Hematopoietic multipotent progenitor cell treated with erythropoietin and hydrocortisone succinate and interleukin-3 and kit ligand, for 8 days (in vitro differentiated cells): ENCODE measurements at places on chromosomes 12 and 14.

DNA sequence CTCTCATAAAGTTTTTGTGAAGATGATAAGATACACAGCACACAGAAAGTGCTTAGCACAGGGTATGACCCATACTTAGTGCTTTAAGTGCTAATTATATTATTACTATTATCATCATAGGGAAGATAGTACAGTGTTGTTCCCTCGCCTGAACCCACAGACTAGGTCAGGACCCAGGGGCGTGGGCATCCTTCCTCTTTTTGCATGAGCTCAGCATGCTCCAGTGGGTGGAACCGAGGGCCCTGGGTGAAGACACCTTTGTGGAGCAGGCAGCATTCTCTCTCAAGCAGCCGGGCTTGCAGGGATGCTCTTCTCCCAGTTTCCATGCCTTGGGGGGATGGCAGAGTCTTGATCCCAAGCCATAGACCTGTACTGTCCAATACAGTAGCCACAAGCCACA lies 34.8 kb downstream of the CRACR2A start:
- DNase-seq: no peak

DNA sequence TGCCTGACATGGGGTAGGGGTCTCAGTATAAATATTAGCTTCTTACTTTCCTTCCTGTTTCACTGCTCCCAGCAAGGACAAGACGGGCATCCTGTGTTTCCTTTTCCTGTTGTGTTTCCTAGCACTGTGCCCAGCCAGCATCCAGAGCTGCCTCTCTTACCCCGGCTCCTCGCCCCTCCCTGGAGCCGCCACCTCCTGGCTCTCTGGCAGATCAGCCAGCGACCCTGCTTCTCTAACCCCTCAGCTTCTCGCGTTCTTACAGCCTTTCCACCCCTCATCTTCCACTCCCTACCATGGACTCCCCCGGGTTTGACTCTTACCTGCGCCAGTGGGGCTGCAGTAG lies 17.8 kb downstream of the HDAC7 start:
- no peak for DNase-seq

GRCh38 chr14:55877942-55878341 lies 240.3 kb upstream of the PELI2 start:
- DNase-seq: no peak

DNA sequence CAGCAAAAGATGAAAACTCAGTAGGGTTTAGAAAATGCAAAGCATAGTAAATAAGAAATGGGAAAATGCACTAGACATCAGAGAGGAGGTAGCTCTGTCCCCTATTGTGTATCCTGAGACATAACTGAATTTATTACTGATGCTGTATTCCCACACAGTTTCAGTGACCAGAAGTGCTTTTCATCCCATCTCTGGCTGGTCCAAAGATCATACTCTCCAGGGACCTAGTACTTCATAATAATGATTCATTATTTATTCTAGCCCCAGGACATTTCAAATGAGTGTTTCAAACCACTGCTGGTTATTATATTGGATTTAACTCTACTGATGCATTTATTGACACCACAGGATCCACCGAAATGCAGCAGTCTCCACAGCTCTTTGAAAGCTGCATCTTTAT lies 163.3 kb downstream of the PAWR start:
- DNase-seq: no peak

GRCh38 chr14:91647856-91648255 lies 84.0 kb downstream of the CATSPERB start:
- no peak for DNase-seq

- no peak for DNase-seq
These were observed 57.7 kb upstream of the LDHB start for GRCh38 chr12:21715386-21715785.

DNA sequence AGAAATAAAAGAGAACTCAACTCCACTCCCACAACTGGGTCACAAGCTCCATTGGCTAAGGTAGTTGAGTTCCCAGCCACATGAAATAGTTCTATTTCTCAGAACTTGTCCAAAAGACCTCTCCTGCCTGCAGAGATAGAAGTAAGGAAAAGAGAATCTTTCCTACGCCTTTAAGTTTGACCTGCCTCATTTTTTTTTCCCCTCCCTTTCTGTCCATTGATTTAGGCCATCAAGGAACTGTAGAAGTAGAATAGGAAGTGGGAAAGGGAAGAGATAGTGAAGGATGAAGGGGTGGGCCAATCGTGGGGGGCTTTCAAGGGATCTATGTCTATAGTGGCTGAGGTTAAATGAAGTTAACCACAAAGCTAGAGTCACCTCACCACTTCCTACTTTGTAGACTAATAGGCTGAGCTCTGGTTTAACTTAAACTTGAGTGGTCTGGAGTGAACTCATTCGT lies 13.9 kb upstream of the NUDT4 start:
- DNase-seq: no peak

GRCh38 chr12:129790331-129790730 lies 113.5 kb downstream of the TMEM132D start:
- DNase-seq: no peak

DNA sequence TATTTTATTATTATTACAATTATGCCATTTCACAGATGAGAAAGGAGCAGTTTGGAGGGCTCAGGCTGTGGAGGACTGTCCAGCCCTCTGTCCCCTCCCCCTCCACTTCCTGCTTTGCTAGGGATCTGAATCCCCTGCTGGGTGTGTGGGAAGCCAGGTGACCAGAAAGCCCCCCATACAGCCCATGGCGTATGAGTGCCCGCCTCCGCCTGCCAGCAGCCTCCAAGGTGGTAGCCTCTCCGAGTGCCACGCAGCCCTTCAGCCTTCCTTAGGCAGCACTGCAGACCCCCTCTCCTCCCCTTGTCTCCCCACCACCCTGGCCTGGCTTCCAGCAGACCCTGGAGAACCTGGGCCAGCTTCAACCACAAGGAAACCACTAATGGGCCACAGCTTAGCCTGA lies 12.6 kb downstream of the DTX1 start:
- no peak for DNase-seq

- no peak for DNase-seq
These were observed 2.0 kb upstream of the CPNE8 start for GRCh38 chr12:38907201-38907923.

GRCh38 chr14:60266021-60266937 lies 17.3 kb downstream of the PPM1A start:
- peak; percentile 62 for DNase-seq

DNA sequence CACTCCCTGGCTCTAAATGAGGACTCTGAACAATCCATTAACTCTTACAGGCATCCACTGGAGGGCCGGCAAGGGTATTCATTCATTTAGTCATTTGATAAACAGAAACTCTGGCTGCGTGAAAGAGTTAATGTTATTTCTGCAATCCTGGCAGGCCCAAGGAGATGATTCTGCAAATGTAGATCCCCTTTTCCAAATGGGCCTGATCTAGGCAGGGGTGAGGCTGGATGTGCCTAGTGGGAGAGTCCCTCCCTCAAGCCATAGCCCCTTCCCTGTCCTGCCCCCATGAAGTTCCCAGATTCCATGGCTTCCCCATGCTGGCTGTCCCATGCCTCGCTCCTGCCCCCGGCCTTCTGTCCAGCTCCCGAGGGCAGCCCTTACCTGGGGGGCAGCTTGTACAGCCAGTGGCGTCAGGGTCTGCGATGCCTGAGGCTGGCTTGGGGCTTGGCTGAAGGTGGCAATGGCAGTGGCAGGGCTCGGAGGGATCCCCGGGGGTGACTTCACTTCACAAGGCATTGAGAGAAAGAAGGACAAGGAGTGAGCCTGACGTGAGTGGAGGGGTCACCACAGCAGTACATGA lies 18.4 kb downstream of the POU6F1 start:
- no peak for DNase-seq

DNA sequence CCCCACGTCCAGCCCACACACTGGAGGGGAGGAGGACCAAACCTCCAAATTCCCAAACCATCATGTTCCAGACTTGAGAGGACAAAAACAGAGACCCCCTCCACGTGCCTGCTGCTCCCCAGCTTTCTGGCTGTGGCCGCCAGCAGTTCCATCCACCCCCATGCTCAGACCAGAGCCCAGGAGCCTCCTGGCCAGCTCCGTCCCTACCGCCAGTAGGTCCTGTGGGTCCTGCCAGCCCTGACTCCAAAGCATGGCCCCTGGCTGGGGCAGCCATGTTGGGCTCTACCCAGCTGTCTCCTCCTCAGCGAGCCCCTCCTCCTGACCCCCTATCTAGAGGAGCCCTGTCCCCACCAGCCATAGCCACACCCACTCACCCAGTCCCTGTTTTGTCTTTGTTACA lies 227.3 kb upstream of the RTL1 start:
- DNase-seq: no peak

- DNase-seq: no peak
These were observed 131.6 kb upstream of the GRIN2B start for GRCh38 chr12:14113031-14113430.

- no peak for DNase-seq
These were observed 213.2 kb upstream of the DIO3 start for GRCh38 chr14:101347893-101348777.

DNA sequence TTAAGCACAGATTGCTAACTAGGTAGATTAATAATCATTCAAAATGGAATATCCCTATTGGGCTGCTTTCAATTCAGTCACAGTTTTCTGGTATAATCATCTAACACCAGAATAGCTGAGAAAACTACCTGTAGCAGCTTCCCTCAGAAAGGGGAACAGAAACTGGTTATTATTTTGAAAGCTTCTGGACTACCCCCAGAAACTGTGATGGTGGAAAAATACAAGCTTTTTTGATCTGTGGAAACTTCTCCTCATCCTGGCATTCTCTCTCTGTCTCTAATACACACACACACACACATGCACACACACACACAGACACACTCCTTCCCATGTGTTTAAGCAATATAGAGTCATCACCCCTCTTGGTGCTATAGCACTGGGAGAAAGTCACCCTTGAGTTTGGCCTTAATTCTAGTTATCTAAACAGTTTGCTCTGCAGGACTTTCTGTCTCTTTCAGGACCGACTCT lies 251.5 kb upstream of the LMO3 start:
- DNase-seq: no peak

DNA sequence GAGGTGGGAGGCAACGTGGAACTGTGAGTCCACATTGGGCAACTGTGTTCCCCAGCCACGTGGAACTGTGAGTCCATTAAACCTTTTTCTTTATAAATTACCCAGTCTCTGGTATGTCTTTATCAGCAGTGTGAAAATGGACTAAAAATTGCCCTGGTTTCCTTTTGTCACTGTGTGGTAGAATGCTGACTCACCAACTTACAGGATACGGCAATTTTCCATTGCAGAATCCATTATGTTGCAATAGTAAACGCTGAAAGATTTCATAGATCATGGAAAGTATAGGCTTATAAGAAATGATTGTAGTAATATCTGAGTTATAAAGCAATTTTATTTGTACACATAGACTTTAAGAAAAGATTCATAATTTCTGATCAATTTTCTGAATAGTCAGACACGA lies 93.0 kb downstream of the GTF2A1 start:
- no peak for DNase-seq

DNA sequence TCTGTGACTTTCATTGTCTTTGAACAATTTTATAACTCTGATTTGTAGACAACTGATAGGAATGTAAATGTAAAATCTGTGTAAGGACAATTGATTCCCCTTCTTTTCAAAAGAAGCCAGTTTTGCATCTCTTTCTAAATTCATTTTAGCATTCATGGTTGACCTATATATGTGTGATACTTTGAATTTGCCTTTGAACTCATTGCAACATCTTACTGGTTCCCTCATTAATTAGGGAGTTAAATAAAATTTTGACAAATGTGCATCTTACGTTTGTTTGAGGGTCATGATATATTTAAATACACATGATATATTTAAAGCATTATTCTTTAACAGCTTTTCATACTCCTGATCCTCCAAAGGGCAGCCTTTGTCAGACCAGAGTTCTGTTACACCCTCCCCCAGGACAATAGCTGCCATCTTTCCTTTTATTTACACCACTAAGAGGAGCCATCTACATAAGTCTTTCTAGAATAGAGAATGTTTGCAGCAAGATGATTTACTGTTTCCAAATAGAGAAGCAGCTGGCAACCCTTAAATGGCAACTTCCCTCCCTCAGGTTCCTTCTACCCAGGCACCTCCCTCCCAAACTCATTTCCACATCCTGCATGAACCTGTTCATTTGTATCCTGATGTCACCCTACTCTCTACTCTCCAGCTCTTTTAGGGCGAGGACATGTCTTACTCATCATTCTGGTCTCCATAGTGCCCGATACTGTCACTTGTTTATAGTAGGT lies 40.2 kb upstream of the APPL2 start:
- DNase-seq: no peak

DNA sequence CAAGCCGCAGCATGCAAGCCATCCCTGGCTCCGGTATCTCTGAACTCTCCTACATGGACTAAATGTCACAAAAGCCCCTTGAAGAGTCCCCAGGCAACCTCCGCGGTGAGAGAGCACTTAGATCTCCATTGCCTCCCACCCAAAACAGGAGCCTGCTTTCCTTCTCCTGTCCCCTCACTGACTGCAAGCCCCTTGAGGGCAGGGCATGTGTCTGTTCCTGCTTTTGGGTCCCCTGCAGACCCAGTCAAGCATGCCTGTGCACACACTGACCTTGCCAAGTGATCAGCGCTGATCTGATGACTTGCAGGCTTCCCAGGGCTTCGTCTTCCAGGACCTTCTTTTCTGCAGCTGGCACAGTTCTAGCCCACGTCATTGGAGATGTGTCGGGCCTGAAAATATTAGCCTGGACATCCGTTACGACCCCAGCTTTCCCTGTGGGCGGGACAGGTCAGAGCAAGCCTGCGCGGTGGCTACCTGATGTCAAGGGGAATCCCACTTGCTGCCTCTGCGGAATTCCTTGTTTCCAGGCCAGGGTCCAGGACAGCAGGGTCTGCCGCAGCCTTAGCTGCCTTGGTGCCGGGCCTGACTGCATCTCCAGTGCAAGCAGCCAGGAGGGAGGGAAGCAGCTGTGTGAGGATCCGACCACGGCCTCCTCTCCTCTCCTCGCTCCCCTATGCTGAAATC lies 92.5 kb downstream of the FBXL14 start:
- no peak for DNase-seq

DNA sequence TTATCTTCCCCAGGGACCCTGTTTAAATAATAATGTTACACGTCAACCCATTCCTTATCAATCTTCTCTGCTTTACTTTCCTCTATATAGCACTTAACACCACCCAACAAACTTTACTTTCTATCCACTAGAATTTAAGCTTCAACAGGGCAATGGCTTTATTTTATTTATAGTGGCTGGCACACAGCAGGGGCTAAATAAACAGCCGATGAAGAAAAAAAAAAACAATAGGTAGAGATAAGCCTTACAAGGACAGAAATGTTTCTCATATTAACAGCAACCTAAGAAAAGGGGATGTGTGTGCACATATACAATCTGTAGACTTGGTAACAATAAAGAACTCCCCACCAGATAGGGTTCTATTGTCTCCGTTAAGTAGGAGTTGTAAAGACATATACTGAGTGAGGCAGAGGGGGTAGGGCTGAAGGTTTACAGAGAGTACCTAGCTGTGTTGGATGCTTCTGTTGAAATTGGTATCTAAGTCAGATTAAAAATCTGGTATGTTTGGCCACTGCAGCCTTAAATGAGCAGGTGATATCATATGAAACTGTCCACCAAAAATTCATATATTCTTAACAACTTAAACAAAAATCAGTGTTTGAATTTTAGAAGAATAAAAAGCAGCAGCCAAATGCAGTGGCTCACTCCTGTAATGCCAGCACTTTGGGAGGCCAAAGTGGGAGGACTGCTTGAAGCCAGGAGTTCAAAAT lies 24.7 kb upstream of the AP4S1 start:
- no peak for DNase-seq

GRCh38 chr12:10369557-10370415 lies 20.1 kb downstream of the KLRK1 start:
- no peak for DNase-seq
